Chondrocyte (in vitro differentiated cells): ENCODE measurements at places on chromosomes 1 and 21. TPM values are rescaled to one million over a fixed set of nuclear protein-coding genes. Genes with fewer than 3 reads are reported as not detected.
A peak's percentile ranks its signal among the peaks of the same experiment; 100 is the strongest.

DNA sequence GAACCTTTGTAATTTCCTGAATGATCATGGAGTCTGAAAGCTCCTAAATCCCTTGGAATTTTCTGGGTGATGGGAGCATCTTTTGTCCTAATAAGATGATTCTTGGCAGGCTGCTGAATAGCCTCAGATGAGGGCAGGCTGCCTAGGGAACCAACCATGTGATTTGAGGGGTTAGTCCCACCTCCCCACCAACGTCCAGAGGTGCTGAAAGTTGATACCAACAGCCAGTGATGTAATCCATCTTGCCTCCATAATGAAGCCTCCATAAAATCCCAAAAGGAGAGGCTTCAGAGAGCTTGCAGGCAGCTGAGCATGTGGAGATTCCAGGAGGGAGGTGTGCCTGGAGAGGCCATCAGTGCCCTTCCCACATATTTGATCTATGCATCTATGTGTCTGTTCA, 43.7 kb downstream of the GTF2B start:
- no peaks in the 10 kb centered on the region for H3K27me3 ChIP-seq
- no peak overlapping the region for H3K4me3 ChIP-seq
- H3K4me1 ChIP-seq: no peaks in the 10 kb centered on the region
- no peak overlapping the region for H3K27ac ChIP-seq
- H3K36me3 ChIP-seq: peaks cover 8% of the 10 kb centered on the region
- no peak for DNase-seq

DNA sequence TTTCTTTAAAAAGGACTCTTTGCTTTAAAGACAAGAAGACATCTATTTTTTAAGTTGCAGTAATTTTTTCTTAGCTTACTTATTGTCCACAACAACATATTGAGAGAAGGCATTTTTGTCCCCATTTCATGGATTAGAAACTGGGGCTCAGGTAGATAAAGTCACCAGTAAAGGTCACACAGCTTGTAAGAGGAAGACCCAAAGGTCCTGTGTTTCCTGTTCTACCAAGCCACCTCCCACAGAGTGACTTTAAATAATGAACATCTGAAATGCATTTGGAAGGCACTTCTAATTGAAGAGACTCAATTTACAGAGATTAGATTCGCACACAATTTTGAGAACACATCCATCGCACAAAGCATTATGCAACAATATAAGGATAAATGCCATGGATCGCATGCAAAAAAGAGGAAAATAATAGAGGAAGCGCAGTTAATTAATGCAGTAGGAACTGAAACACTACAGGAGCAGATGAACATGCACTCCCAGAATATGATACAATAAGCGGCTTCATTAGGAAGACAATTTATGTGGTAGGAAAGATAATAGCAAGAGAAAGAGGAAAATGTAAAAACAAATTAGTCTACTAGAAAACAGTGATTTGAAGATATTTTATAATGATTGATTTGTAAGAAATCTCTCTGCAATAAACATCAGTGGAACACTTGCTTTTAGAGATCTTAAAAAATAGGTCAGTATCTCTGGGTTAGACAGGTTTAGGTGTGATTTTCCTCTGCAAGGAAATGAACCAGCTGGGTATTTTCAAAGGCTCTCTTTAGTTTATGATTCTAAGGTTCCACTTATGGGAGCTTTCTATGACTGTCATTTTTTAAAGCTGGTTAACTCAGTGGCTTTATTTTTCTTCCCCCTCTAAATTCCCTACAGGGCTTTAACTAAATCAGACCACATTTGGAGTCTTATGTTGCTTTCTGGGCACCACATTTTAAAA, 27.1 kb upstream of the CD2 start:
- H3K36me3 ChIP-seq: no peaks in the 10 kb centered on the region
- no peak overlapping the region for H3K4me3 ChIP-seq
- no peak for DNase-seq
- no peaks in the 10 kb centered on the region for H3K4me1 ChIP-seq
- H3K27me3 ChIP-seq: peaks cover 5% of the 10 kb centered on the region
- H3K27ac ChIP-seq: no peak overlapping the region

DNA sequence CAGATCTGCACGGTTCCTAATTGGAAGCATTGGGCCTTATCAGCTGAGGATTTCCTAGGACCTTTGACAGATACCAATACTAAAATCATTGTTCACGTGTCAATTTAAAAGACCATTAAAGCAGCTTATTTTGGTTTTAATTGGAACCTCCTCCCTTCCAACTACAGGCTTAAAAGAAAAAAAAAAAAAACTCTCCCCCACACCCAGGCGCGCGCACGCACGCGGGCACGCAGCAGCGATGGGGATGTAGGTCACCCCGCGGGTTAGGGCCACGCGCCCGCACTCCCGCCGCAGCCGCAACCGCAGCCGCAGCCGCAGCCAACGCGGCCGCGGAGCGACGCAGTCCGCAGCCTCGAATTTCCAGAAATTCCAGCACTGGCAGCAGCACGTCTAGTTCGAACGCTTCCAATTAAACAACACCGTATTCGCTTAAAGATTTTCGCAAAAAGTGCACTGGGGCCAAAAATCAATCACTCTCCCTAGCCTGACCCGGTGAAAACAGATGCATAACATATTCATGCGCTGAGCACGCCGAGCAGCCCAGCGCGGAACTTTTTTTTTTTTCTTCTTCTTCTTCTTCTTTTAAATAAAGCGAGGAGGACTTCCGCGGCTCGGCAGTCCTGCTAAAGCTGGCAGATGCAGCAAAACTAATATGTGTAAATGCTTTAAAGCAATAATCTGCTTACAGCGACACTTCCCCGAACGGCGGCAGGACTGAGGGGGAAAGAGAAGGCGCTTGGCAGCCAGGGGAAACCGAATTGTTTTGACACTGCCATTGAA, 13.3 kb upstream of the BARHL2 start:
- H3K36me3 ChIP-seq: peaks cover 5% of the 10 kb centered on the region
- H3K27me3 ChIP-seq: peaks cover 84% of the 10 kb centered on the region
- H3K4me3 ChIP-seq: peak overlapping the region; percentile 41
- H3K4me1 ChIP-seq: peaks cover 29% of the 10 kb centered on the region

DNA sequence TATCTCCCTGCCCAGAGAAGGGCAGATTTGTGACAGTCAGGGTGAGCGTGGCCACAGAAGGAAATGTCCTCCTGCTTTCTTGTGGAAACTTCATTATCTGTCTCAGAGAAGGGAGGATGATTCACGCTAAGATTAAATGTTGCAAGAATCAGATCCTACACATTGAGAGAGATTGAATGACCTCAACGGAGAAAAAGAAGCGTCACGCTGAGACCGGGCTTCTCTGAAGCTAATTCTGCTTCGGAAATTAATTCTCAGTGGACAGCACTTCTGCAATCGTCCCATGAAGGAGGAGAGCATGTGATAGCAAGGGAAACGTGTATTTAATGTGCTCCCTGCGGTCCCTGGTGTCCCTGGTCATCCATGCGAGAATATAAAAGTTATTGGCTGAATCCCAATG, 19.8 kb upstream of the C1orf21 start:
- peaks cover 1% of the 10 kb centered on the region for H3K36me3 ChIP-seq
- no peak overlapping the region for H3K27ac ChIP-seq
- H3K4me1 ChIP-seq: no peaks in the 10 kb centered on the region
- H3K27me3 ChIP-seq: no peaks in the 10 kb centered on the region
- no peak overlapping the region for H3K4me3 ChIP-seq
- no peak for DNase-seq

- no peaks in the 10 kb centered on the region for H3K36me3 ChIP-seq
- H3K27me3 ChIP-seq: peaks cover 41% of the 10 kb centered on the region
- H3K4me1 ChIP-seq: no peaks in the 10 kb centered on the region
- no peak for DNase-seq
- no peak overlapping the region for H3K4me3 ChIP-seq
- no peak overlapping the region for H3K27ac ChIP-seq
Observed at GRCh38 chr1:230612651-230613050, 29.6 kb upstream of the COG2 start.

Gene INKA2
- 2.8 to 5.4 TPM (median 3.6 TPM) in 3 replicates for total RNA-seq

Gene LCE2C
- not detected in 3 replicates for total RNA-seq
